Astrocyte of the spinal cord (primary cell): ENCODE measurements at places on chromosomes 7 and 10.
A peak's percentile ranks its signal among the peaks of the same experiment; 100 is the strongest.

GRCh38 chr10:112797197-112797596 lies 152.8 kb upstream of the TCF7L2 start:
- DNase-seq = no peak

GRCh38 chr7:154950960-154951359 lies 52.0 kb downstream of the PAXIP1 start:
- no peak for DNase-seq

DNA sequence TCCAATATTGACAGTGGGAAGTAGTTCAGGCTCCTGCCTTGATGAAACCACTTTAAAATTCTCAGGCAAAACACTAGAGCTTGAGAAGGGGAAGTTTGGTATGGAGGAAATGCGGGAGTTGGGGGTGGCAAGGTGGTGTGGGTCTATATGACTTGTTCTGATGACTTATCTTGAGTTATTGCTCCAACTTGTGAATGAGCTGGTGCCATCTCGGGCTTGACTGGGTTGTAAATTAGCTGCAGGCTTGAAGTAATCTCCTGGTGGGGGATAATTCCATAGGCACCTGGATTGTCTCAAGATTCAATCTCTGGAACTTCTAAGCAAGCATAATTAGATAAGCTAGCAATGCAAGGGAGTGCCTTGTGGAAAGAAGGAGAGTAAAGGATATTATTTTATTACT lies 29.0 kb downstream of the MRPL32 start:
- DNase-seq = no peak

GRCh38 chr10:4240608-4241197 lies 455.7 kb upstream of the KLF6 start:
- peak; percentile 91 for DNase-seq

DNA sequence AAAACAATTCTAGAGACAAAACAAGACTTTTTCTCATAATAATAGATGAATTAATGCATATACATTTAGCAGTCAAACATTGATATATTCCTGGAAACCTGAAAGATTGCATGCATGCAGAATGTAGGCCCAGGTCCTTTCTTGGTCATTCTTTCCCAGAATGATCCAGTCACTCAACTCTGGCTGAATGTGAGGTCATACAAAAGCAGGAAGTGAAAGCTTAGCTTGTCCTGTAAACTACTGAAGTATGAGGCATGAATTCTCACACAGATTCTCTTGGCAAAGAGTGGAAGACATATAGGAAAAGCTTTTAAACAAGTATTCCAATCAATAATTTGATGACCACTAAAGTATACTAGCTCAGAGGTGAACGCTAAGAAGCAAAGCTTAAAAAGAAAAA lies 253.9 kb downstream of the PPP1R3A start:
- DNase-seq = no peak

- peak; percentile 88 for DNase-seq
Observed at GRCh38 chr10:114632869-114633715, 25.0 kb downstream of the ABLIM1 start.

DNA sequence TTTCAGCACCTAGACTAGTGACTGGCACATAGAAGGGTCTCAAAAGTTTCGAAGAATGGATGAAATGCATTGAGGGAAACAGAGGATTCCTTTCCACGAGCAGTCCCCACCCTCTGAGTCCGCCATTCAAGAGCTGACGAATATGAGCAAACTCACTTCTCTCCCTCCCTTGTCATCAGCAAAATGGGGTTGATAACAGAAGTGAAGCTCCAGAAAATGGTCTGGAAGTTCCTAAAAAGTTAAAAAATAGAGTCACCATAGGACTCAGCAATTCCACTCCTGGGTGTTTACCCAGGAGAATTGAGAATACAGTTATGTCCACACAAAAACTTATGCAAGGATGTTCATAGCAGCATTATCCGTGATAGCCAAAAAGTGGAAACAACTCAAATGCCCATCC lies 25.0 kb upstream of the SRGN start:
- DNase-seq = no peak

- no peak for DNase-seq
Observed at GRCh38 chr10:62327885-62328284, 46.3 kb upstream of the ZNF365 start.

- peak; percentile 55 for DNase-seq
Observed at GRCh38 chr10:58998924-58999713, 177.3 kb upstream of the PHYHIPL start.

GRCh38 chr10:121260377-121260776 lies 337.9 kb downstream of the FGFR2 start:
- DNase-seq = no peak

DNA sequence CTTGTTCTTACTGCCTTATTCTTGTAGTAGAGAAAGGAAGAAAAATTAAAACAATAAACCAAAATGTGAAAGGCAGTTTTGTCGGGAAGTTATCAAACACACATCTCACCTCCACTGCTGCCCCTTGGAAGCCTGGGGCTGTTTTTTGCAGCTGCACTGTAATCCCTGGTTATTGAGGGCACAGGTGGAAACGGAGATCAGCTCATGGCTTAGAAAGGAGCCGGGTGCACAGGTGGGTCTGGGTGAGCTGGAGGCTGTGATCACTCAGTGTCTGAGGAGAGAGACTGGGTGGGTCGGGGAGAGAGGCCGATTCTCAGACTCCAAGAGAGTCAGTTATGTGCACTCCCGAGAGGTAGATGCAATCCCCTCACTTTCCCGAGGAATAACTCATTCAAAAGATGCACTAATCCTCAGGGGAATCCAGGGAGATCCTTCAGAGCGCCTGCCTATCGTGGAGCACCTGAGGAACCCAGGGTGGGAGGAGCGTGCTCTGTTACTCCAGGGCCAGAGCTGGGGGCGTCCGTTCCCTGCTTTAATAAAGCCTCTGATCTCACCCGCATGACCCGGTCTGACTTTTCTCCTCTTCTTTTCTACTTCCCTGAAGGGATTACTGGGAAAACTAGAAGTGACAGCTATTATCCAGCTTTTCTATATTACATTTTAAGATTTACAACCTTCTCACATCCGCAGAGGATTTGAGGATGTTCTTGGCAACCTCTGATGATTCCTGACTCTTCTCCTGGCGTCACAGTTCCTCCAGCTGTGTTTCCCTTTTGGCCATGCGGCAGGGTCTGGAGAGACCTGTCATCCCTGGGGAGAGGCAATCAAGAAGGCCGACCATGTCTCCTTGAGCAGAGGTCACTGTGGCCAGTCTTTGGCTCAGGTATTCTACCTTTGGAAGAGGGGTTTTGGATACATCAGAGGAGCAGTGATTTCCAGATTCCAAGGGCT lies 82.1 kb downstream of the CAMK1D start:
- DNase-seq = no peak

DNA sequence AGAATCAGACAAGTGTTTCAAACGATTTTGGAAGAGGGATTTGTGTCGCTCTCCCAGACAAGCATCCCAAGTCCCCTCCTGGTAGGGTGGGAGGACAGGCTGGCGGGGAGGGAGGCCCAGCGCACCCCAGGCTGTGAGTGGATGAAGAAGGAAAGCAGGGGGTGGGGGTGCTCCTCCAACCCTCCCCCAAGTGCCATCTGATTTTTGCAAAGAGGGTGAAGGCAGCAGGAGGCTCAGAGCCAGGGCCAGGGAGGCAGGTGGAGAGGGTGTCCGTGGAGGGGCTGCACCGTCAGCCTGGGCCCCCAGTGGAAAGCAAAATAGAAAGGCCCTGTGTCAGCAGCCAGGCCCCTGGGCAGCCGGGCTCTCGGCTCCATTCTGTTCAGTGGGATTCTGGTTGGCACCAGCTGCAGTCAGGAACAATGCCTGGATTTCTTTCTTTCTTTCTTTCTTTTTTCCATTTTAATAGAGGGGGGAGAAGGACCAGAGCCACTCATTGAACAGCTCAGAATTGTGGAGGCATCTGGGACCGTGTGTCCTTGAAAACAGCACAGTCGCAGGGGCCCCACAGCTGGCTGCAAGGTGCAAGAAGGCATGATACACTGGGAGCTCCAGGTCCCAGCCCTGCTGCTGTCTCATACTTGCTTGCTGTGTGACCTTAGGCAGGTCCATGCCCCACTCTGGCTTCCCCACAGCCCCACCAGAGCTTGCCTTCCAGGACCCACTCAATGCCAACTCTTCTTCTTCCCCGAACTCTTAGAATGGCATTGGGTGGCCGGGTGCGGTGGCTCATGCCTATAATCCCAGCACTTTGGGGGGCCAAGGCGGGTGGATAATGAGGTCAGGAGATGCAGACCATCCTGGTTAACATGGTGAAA lies 7.1 kb upstream of the ZMIZ1 start:
- DNase-seq = no peak

GRCh38 chr10:18860186-18860585 lies 188.4 kb upstream of the MALRD1 start:
- no peak for DNase-seq

GRCh38 chr7:21939136-21939857 lies 6.4 kb downstream of the CDCA7L start:
- peak; percentile 9 for DNase-seq

GRCh38 chr7:50449501-50449880 lies 659 bp downstream of the FIGNL1 start:
- DNase-seq = no peak

DNA sequence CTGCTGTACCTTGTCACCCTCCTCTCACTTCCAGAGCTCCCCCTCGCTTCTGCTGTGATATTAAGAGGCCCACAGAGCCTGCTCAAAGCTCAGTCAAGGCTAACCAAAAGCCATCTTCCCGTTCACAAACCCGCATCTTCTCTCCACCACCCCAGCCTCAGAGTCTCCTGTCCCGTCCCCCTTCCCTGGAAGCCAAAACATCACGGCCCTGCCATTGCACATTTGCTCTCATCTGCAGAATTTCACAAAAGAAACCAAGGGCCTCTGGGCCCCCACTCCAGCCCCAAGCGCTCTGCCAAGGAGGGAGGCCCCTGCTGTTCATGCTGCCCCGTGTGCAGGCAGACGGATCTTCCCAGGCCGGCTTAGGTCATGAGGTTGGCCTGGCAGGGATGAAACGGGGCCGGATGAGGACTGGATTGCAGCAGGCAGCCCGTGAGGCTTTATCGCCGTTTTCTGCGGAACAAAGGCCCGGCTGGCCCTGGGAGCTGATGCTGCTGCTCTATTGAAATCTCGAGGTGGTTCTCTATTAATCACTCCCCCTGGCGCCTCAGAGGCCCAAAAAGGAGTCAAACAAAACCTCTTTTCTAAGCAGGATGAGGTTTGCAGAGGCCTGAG lies 31.6 kb upstream of the FOXK1 start:
- DNase-seq = peak; percentile 44

GRCh38 chr7:44697136-44698045 lies 51.3 kb upstream of the ZMIZ2 start:
- no peak for DNase-seq

DNA sequence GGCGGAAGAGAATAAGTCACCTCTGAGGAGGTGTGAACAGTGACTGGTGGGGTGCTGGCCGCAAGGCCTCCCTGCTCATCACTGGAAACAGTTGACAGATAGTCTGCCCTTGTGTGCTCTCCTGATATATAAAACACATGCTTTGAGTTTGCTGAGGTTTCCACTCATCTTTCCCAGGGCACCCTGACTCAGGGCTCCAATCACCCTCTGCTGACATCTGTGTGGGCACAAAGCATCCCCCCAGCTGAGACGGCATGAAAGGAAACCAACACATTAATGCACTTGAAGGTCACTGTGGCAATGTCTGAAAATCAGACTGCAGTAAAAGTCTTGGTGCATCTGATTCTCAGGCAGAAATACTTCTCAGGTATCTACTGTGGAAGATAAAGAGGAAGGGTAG lies 49.8 kb downstream of the EPDR1 start:
- DNase-seq = no peak

GRCh38 chr10:132417257-132417910 lies 20.4 kb downstream of the PWWP2B start:
- DNase-seq = no peak

- DNase-seq = no peak
Observed at GRCh38 chr7:7235347-7235746, 53.0 kb downstream of the C1GALT1 start.

- no peak for DNase-seq
Observed at GRCh38 chr7:134318443-134318842, 1.7 kb upstream of the SLC35B4 start.

DNA sequence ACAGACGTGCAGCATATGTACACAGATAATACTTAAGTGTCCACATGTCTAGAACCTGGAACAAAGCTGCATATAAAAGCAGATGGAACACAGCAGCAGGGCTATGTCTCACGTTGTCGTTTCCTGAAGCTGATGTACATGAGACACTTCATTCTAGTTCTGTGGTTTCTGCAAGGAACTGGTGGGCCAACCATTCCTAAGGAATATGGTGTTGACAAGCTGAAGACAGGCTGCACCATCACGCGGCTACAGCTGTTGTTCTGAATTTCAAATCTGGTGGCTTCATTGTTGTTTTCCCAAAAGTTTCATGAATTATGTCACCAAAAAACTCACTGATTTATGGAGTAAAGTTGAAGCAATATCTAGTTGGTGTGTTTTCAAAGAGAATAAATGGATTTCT lies 33.7 kb downstream of the PRKAG2 start:
- no peak for DNase-seq

DNA sequence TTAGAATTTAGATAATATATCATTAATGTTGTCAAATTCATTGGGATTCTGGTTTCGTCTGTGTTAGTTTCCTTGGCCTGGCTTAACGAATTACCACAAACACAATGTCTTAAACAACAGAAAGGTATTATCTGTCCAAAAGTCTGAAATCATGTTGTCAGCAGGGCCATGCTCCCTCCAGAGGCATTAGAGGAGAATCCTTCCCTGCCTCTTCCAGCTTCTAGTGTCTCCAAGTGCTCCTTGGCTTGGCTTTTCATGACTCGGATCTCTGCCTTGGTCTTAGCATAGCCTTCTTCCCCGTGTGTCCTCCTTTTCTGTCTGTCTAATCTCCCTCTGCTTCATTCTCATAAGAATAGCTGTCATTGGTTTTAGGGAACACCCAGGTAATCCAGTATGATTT lies 482.5 kb downstream of the SEMA3D start:
- DNase-seq = no peak

DNA sequence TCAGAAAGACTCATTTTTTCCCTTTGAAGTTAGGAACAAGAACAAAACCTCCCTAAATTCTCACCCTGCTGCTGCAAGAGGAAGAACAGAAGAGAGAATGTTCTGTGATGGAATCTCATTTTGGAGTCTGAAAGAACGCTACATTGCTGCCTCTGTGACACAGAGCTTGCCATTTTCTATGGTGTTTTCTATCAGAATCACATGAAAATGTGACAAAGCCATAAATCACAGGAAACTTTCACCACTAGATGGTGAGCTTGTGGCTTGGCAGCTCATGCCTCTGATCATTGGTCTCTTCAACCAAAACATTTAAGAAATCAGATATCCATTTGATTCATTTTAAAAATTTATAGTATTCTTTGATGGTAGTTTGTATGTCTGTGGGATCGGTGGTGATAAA lies 82.9 kb downstream of the CADPS2 start:
- peak; percentile 15 for DNase-seq

- DNase-seq = peak; percentile 65
Observed at GRCh38 chr7:33716581-33717477, 188.5 kb upstream of the BMPER start.

GRCh38 chr7:143177374-143178119 lies 5.7 kb upstream of the TAS2R39 start:
- no peak for DNase-seq
